ENCODE measurements at places on chromosomes 4 and X. TPM values are rescaled to one million over a fixed set of nuclear protein-coding genes. Genes with fewer than 3 reads are reported as not detected.

- no peak for DNase-seq
These were observed 253.3 kb downstream of the EVC2 start for GRCh38 chr4:5455003-5455585.

DNA sequence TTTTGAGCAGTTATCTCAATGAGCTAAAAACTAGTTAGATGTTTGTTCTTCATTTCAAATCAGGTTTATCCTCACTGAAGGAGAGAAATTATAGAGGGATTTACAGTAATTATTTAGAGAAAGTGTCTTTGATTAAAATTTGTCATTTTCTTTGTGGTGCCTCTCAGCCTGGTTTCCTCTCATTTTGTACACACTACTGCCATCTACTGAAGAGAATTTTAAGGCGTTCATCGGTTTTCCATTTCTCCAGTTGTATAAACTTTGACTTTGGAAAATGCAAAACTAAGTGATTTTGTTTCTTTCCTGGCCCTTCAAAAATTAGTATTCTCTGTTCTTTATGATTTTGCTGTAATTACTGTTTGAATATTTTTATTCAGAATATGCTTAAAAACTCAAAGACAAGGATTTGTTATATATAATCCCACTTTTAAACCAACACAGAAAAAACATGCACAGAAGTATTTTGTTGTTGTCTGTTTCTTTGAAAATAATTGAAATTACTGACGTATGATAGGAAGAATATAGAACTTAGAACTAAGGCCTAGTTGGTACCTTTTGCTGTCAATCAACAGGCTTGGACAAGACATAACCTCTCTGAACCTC lies 34.4 kb upstream of the ANXA3 start:
- no peak for DNase-seq

GRCh38 chr4:33722254-33722653 lies 2522.1 kb downstream of the ARAP2 start:
- no peak for DNase-seq

Gene METAP1
- 28.0 TPM for total RNA-seq

Gene C4orf17
- total RNA-seq: not detected

Gene FRMD7
- total RNA-seq: not detected

Gene GAGE1
- not detected for total RNA-seq

- no peak for DNase-seq
These were observed 167.6 kb downstream of the DKK2 start for GRCh38 chr4:106868381-106869035.

DNA sequence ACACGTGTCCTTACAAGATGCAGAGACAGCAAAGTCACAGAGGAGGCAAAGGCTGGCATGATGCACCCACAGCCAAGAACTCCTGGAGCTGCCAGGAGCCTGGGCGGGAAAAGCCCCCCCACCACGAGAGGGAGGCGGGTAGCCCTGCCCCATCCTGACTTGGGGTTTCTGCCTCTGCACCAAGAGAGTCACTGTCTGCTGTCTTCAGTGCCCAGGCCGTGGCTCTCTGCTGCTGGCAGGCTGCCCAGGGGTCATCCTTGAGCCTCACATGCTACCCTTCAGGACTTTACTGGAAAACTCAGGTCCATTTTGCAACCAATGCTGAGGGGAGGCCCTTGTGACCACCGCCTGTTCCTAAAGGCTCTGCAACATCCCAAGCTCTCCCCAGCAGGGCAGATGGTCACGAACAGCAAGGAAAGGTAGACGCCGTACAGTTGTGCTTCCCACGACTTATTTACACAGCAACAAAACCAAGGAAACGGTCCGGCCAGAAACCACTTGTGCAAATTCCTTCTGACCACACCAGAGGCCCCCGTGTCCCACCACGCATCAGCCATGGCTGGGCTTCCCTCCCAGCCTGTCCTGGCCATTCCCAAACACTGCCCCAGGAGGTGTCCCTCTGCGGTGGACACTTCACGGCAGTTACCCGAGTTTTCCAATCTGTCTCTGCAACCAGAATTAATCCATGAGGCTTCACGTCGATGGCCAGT lies 56.9 kb downstream of the ACOX3 start:
- no peak for DNase-seq

- DNase-seq: no peak
These were observed 5.6 kb downstream of the GPR78 start for GRCh38 chr4:8585721-8586212.

DNA sequence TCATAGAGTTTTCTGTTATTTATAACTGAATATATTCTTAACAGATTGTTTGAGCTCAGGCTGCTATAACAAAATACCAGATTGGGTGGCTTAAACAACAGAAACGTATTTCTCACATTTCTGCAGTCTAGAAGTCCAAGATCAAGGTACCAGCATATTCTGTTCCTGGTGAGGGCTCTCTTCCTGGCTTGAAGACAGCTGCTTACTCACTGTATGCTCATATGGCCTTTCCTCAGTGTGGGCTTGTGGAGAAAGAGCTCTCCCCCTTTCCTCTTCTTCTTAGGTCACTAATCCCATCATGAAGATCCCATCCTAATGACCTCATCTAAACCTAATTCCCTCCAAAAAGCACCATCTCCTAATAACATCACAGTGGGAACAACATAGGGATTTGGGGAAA lies 117.8 kb downstream of the RASGEF1B start:
- DNase-seq: no peak

Gene ATP1B4
- total RNA-seq: not detected

GRCh38 chr4:106063009-106063408 lies 167.7 kb downstream of the NPNT start:
- no peak for DNase-seq

- no peak for DNase-seq
These were observed 41.8 kb downstream of the SULT1B1 start for GRCh38 chr4:69718396-69719271.

DNA sequence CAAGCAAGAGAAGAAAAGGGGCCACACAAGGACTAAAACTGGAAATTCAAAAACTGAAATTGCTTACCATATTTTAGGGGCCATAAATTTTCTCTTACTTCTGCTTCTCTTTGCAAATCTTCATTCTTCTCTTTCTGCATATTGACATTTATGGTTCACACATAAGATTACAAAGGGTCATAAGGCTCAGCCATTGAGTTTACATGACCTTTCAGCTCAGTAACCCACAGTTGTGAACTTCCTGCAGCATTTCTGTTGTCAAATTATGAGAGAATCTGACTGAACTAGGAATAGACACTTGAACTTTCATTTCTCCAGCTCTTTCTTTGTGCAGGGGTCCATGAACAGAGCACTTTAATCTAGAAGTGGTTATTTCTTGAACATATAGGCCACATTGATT lies 434.8 kb upstream of the CT83 start:
- no peak for DNase-seq

GRCh38 chr4:23560748-23561147 lies 329.1 kb downstream of the PPARGC1A start:
- no peak for DNase-seq

Gene SOWAHD
- total RNA-seq: 0.41 TPM

DNA sequence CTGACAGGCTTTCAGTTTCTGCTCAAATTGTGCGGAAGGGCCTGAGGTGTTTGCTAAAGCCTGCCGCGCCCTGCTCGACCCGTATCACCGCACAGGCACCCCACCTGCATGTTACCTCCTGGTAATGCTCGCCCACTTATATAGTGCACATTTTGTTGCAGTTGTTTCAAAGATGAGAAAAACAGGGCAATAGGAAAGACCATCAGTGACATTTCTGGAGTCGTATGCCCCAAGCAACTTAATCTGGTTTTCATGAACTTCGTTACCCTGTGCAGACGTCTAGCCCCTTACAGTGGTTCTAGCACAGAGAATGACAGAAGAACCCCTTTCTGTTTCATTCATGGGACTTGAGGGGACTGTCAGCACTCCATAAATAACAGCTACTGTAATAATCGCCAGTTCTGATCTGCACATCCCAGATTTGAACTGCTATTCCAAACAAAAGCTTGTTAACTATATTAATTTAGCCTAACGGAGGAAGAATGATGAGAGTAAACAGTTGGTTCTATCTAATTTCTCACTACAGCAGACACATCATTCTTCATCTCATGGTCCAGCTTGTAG lies 940 bp upstream of the DCTD start:
- no peak for DNase-seq

Gene ELF4
- 1.1 TPM for total RNA-seq

- no peak for DNase-seq
These were observed 67.7 kb downstream of the MID1IP1 start for GRCh38 chrX:38868941-38869401.

Gene FHIP1A
- total RNA-seq: 4.1 TPM

Gene PPP4R3C
- total RNA-seq: not detected

DNA sequence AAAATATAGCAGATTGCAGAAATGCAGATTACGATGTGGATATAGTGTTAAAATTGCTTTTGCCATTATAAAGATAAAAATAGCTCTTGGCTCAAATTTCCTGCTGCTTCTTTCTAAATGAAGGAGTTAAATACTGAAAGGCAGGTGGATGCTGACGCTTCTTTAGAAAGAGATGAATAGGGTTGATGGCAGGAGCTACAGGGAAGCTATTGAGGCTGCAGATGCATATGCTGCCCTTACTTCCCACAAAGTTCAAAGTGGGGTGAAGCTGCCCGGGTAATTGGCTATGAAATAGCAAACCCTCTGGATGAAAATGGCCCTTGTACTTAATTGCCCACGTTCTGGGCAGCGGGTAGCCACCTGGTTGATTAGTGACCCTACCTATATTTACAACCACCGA lies 379.5 kb downstream of the ZIC3 start:
- DNase-seq: no peak

Gene BEX4
- 138 TPM for total RNA-seq

Gene SMARCA5
- total RNA-seq: 59.2 TPM

DNA sequence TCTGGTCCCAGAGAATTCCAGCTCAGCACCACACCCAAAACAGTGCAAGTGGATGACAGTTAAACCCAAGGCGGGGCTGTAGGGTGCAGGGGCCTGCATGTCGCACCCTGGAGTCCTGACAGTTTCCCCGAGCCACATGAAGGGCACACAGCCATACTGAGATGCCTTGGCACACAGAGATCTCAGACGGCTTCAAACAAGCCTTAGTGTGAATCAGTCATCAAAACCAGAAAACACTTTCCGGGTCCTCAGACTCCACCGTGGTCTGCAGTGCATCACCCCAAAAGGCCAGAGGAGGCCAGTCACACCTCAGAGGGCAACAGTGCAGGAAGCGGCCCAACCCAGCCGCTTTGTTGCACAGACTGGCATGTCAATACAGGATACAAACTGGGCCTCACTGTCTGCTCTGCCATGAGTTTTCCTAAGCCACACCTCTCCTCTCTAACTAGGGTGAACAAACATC lies 64.6 kb upstream of the ENPP6 start:
- DNase-seq: no peak

DNA sequence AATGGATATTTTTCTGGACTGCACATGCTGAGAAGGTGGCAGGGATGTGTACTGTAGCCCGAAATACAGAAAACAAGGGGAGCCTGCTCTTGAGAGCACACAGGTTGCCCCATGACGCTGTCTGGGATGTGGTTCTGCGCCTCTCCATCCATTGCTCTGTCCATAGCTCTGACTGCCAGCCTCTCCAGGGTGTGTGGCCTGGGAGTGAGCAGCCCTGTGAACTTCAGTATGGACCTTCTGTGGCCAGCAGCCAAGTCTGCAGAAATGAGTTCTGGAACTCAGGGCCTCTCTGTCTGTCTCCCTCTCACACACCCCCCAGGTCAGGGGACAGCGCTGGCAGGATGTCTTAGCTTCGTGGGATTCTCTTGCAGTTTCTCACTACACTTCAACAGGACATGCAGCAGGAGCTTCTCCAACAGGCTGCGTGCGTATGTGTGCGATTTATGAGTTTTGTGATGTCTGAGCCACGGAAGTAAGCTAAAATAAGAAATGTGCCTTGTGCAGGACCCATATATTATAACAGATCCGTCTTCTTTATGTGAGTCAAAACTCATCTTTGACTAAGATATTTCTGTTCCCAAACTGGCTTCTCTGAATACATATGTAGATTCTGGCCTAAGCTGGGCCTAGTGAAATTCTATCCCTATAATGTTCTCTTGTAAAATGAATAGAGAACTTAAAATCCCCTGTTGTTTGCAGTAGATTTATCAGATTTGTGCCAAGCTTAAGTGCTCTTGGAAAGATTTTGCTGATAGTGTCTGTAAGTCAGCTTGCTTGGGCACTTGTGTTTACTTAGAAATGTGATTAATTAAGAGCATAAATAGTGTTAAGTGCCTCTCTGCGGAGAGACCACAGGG lies 40.0 kb downstream of the PROM1 start:
- DNase-seq: no peak

DNA sequence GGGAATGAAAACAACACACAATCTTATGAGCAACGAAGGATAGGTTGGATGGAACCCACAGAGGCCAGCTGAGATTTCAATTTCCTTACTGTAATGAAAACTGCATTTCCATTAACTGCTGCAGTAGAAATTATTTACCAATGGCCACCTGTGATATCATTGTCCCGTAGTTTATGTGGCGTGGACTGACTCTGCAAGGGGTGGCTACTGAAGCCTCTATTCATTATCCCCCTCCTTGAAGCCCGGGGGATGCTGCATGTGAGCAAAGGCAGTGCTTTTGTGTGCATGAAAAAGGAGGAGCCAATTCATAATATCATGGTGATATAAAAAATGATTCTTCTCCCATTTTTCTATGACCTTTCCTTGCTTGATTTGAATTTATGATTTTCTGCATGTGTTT lies 207.8 kb downstream of the PTTG2 start:
- DNase-seq: no peak

Gene HSFX3
- not detected for total RNA-seq

Gene SNCA
- total RNA-seq: 125 TPM

GRCh38 chrX:33339219-33339618 lies 127.9 kb upstream of the DMD start:
- DNase-seq: no peak

- DNase-seq: no peak
These were observed 11.0 kb upstream of the PDLIM3 start for GRCh38 chr4:185546335-185546734.

Gene SPANXC
- total RNA-seq: not detected

DNA sequence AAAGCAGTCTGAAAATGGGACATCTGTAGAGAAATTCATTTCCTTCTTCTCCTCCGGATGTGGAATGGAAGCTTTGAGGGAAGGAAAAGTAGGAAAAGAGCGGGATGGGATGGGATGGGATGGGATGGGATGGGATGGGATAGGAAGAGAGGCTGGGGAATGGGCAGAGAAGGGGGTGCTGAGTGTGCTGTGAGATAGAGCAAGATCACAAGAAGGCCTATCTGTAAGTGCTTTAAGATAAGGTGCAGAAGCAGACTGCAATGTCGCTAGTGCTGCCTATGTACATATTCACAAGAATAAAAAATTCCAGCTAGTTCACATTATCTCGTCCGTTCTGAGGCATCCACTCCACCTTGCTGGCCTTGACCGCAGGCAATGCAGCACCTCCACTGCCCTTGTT lies 86.2 kb downstream of the IRF2 start:
- no peak for DNase-seq

DNA sequence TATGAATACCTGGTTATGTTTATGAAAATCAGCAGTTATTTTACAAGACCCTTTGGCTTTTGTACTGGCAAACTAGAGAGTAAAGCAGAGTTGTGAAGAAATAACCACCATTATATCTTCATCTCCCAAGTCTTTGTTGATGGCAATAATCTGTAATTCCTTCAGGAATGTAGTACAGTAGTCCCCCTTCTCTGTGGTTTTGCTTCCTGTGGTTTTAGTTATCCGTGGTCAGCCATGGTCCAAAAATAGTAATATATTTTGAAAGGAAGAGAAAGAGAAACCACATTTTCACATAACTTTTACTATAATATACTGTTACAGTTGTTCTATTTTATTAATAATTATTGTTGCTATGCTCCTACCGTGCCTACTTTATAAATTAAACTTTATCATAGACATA lies 27.8 kb downstream of the BANK1 start:
- DNase-seq: no peak

Data from dorsolateral prefrontal cortex (tissue), 122 donors.